Kidney capillary endothelial cell (primary cell): ENCODE measurements at places on chromosomes 12 and 14.

GRCh38 chr14:91927191-91927590 is 20.3 kb downstream of the FBLN5 start:
- DNase-seq = no peak

- no peak for DNase-seq
Measured at GRCh38 chr14:23538050-23538718, 13.4 kb downstream of the ZFHX2 start.

DNA sequence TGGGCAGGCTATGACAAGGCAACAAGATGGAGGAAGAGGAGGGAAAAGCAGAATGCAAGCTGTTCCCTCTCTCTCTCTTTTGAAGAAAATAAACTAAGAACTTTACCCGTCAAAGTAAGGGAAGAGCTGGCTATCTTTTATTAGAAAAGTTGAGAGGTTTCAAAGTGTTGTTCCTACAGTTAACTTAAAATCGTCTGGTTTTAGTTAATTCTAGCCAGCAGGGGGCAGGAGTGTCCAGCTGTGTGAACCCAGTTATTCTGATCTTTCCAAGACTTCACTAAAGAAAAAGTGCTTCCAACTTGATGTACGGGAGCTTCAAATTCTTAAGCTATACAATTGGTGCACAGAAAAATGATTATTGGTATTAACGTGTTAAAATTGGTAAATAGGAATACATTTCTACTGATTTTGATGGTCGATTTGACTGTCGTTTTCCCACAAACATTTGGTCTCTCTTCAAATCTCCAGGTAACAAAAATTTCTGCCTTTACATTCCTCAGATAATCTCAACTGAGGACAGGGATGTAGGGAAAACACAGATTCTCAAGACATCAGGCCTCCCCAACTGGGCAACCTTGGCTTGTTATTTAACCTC is 28.4 kb upstream of the MON2 start:
- DNase-seq = peak; percentile 59

DNA sequence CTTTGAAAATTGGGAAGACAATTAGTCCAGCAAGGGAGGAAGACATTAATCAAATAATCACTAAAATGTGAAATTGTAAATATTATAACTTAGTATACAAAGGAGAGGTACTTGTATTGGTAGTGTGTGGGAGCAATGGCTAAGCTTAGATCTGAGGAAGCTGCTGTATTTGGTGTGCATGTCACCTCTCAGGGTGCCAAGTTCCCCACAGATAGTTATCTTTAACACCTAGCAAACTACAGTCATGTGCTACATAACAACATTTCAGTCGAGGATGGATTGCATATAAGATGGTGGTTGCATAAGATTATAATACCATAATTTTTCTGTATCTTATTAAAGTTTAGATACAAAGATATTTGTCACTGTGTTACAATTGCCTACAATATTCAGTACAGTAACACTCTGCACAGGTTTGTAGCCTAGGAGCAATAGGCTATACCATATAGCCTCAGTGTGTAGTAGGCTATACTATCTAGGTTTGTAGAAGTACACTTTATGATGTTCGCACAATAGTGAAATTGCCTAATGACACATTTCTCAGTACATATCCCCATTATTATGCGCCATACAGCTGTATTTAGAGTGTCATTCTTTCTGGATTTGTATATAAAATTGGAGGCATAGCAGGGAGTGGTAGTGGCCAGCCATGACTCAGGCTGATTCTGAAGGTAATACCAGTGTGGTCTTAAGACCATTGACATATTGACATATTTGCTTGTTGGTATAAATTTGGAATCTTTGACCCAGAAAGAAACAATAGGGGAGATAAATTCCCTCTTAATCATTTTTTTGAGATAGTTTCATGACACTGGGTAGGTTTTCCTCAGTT is 55.8 kb downstream of the RAD51B start:
- DNase-seq = no peak

DNA sequence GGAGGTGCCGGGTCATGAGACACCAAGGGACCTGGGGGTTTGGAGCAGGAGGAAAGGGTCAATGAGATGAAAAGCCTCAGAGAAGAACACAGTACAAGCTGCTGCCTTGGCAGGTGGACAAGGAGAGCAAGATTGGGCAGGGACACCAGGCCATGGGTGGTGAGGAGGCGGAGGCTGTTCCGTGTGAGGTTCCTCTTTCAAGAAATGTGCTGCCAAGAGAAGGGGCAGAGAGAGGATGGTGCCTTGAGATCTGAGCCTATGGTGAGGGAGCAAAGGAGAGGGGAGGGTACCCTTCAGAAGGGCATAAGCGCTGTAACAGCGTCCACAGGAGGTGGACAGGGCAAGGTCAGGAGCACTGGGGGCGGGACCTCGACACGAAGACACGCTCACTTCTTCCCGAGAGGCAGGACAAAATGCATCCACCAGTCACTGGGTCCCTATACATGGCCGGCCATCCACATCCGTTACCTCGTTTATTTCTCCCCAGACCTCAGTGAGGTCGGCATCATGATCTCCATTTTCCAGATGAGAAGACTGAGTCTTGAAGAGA is 100.2 kb downstream of the B4GALNT3 start:
- no peak for DNase-seq

DNA sequence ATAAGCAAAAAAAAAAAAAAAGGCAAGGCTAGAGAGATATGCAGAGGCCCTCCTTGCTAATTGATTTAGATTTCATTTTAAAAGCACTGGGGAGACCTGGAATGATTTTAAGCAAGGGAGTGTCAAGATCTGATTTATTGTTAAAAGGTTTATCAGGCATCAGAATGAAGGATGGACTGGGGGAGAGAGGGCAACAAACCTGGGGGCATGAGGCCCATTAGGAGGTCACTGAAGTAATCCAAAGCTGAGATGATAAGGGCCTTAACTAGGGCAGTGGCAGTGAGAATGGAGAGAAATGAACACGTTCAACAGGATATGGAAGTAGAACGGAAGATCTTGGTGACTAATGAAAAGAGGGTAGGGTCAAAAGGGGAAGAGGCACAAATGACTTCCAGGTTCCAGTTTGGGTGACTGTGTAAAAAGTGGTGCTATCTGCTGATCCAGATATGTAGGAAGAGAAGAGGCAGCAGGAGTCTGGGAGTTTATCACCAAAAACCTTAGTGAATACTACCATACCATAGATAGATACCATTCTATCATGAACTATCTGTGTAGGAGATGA is 24.0 kb downstream of the KITLG start:
- no peak for DNase-seq
